ENCODE measurements at places on chromosomes 2 and 18.
A peak's percentile ranks its signal among the peaks of the same experiment; 100 is the strongest.

- DNase-seq = no peak
These were observed 449.0 kb upstream of the ID2 start for GRCh38 chr2:8232871-8233270.

DNA sequence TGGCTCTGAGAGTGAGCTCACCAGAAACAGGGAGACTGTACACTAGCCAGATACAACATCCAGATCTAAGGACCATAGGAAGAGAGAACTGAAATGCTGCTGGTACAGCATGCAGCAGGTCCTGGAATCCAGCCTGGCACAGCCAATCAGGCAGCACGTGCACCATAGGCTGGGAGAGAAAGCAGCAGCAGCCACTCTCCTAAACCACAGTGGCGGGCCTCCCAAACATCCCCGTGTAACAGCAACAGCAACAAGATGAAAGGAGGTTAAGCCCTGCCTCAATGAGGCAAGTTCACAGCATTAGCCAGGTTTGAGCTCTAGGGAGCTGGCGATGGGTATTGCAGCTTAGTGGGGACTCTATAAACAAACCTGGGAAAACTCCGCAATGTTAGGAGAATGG lies 192.0 kb downstream of the EPHA4 start:
- no peak for DNase-seq

GRCh38 chr18:73101977-73102376 lies 234.2 kb upstream of the NETO1 start:
- no peak for DNase-seq

GRCh38 chr18:77254711-77255405 lies 5.2 kb downstream of the GALR1 start:
- no peak for DNase-seq

DNA sequence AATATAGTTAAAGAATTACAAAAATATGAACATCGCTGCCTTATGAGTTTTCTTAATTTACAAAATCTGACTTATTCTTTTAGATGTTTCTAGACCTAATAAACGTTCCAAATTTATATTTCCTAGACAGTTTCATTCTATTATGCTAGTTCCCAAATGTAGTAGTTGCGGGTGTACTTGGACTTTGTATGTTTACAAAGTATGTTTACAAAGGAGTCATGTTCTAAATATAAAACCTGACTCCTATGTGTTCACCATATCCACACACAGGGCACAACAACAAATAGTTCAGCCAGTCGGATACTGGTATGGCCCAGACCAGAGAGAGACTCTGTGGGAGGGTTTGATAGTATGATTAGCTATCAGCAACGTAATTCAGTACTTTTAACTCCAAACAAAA lies 230.7 kb downstream of the KCNH7 start:
- DNase-seq = no peak

DNA sequence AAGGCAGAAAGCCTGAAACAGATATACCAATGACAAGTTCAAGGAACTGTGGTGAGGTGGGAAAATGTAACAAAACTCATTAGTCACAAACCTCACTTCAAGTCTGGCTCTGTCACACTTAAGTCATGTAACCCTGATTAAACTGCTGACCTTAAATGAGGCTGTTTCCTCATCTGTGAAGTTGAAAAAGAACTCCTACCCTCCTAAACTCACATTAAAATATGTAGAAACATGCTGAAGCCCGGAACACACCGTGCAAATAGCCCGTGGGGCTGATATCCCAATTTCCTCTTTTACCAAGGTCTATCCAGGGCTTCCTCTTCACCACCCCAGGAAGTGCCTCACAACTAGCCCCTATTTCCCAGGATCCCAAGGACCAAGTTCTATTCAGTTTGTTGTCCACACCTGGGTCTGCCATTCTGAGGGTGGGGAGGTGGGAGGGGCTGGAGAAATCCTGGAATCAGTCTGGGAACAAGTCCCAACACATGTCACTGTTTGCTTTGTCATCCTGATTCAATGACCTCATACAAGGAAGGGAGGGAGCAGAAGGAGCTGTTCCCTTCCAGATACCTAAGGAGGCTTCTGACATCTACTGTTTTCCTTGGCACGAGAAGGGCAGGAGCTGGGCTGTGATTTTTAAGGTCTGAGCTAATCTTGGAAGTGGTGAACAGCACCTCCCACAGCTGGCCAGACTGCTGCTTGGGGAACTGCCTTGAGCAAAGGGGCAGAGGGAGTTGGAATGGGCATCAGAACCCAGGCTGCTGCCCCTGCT lies 42.3 kb downstream of the SLC4A1AP start:
- no peak for DNase-seq

- DNase-seq = peak; percentile 91
These were observed 37.0 kb downstream of the NIFK start for GRCh38 chr2:121699421-121700333.

GRCh38 chr2:73253400-73253799 lies 19.3 kb downstream of the CCT7 start:
- DNase-seq = no peak

DNA sequence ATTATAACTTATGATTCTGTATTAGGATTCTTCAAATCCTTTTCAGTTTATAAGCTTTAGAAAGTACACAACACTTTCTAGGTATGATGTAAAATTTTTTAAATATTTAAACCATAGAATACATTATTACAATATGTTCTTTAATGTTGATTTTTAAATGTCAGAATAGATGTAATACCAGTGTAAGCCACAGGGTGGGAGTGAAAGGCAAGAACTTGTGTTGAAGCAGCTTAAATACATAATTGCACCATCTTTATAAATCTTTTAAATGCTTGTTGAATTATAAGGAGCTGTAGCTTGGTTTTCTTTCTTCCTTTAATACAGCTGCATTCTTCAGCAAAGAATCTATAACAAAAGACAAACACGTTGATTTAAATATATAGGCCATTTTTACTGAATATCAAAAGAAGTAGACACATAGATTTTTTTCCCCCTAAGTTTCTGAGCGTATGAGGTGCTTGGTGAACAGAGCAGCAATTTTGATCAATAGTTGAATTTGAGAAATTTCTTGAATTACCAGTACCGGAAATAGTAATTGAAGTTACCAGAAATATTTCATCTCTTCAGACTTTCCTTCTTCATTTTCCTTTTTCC lies 63.0 kb downstream of the TANK start:
- no peak for DNase-seq

- DNase-seq = peak; percentile 49
These were observed 2.8 kb upstream of the GAD1 start for GRCh38 chr2:170813611-170814532.

GRCh38 chr2:165959371-165959770 lies 5.8 kb upstream of the TTC21B start:
- no peak for DNase-seq

DNA sequence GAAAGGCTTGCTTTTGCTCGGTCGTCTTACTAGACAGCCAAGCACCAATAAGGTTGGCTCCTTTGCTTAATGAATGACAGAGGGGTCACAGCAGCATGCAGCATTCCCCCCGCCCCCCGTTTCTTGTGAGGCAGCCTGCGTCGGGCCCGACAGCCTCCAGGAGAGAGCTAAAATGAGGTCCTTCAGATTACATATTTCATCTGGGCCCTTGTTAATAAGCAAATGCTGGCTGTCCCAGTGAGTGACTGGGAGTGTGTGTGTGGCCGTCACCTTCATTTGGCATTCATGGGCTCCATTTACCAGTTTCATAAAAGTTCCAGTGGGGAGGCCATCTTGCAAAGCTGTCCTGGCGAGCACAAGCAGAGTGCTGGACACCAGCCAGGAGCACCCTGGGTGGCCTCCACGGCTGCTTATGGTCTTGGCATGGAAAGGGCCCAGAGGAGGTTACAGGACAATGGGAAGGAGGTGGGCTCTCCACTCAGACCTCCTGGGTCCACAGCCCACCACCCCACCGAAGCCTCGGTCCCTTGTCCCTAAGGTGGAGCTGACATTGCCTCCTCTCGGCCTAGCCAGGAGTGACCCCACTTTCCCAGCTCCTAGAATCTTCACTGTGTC lies 37.2 kb downstream of the ODC1 start:
- DNase-seq = no peak

DNA sequence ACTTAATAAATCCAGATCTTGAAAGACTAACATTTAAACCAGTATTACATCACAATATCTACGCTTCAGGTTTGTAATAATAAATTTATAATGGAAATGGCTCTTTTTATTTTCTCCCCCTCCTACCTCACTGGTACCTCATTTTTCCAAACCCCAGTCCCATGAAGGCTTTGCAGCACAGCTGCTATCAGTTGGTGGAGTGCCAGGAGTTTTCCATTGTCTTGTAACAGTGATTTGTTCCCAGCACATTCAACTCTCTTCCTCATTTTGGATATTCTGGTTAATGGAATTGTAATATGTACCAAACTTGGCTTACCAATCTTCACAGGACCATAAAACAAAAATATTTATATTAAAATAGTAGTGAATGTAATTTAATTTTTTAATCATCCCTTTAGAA lies 91.2 kb downstream of the VRK2 start:
- no peak for DNase-seq

- no peak for DNase-seq
These were observed 108.2 kb upstream of the TWIST2 start for GRCh38 chr2:238739668-238740067.

DNA sequence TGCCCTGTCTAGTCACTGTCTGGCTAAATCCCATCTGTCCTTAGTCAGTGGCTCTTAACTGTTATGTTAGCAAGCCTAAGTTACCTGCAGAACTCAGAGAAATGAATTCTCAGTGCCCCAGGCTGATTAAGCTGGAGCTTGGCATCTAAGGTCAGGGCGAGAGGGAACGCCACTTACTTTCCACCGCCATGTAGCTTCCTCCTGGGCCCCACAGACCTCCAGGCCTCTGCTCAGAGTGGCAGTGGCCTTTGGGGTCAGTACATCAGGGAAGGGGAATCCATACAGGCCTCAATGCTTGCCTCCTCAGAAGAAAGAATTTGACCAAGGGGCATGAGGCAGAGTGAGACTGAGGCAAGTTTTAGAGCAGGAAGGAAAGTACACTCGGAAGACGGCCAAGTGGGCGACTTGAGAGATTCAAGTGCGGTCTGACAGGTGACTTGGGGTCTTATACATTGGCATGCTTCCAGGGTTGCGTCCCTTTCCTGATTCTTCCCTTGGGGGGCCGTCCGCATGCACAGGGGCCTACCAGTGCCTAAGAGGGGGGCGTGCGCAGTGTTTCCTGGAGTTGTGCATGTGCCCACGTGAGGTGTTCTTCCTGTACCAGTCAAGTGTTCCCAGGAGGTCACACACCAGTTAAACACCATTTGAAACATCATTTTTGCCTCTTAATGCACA lies 64.1 kb downstream of the EMILIN2 start:
- no peak for DNase-seq

- DNase-seq = peak; percentile 18
These were observed 121.9 kb downstream of the HDAC4 start for GRCh38 chr2:239278941-239279365.

DNA sequence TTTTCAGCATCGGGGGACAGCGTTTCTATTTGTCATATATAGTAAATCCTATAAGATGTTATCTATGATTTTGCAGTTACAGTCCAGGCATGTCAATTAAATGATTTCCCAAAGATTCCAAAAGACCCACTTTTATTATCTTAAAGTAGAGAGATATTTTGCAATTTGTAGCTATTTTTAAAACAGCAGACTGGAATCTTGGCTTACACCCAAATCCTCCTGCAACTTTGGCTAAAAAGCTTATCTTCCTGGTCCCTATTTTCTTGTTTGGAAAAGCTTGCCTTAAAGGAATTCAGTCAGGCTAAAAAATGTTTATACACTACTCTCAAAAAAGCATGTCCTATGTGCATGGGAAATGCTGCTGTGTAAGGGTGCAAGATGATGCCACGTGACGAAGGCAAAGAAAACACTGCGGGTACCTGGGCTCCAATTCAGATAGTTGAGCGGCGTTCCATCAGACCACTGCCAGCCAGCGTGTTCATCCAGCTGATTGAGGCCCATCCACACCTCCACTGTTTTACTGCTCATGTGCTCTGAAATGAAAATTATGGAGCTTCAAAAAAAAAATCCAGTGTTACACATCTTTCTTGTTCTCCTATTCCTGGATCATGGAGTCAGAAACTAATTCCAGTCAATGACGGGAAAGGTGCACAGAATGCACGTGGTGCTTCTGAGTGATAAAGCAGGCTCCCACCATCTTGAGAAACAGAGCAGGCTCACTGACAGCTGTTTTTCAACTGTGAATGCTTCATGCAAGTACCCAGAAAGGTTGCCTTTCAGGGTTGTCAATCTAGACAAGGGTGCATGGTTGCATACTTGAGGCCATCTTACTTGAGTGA lies 33.8 kb downstream of the PLA2R1 start:
- no peak for DNase-seq

DNA sequence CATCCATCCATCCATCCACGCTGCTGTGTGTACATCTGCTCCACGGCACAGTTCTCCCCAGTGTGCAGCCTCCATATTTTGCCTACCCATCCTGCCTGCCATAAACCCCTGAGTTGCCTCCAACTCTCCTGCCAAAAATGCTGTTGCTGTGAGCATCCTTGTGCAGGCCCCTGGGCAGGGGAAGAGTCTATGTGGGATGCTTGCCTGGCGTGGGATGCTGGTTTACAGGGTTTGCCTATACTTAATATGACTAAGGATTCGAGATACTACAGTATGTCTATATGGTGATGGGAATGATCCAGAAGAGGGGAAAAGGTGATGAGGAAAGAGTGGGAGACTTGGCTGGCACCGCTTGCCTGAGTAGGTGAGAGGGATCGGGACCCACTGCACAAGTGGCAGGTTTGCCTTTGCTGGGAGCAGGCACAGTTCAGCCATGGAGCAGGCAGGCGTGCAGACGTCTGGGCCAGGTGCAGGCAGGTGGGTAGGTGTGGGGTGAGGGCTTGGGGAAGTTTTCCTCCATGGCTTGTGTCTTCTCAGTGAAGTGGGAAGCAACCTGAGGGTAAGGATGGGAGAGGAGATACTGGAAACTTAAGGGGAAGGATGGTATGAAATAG lies 30.2 kb upstream of the FAHD2A start:
- DNase-seq = no peak

GRCh38 chr2:165601928-165602521 lies 132.5 kb downstream of the CSRNP3 start:
- DNase-seq = no peak

DNA sequence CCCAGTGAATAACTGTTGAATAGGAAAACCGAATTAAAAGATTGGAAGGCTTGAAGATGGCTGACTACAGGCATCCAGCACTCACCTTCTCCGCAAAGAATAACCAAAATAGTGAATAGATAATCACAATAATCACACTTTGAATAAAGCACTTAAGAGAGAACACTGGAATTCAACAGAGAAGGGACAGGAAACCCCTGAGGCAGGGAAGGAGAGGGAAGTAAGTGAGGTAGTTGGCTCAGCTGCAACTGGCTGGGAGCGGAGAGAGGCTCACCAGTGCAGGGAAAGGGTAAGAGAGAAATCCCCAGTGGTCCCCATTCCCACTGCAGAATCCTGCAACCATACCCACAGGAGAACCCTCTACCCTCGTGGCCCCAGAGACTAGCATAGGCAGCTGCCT lies 246.6 kb upstream of the NCKAP5 start:
- no peak for DNase-seq

- no peak for DNase-seq
These were observed 56.9 kb downstream of the E2F6 start for GRCh38 chr2:11408959-11409571.

DNA sequence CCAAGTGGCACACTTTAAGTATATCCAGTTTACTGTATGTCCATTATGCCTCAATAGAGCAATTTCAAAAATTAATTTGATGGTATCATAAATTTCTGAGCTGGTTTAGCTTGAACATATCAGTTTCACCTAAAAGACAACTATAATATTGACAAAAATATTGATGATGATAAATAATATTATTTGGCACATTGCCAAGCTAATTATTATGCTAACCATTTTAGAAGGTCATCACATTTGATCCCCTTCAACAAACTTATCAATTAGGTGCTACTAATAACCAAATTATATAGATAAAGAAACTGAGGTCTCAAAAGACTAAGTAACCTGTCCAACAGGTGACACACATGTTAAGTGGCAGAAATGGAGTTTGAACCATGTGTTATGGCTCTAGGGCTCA lies 26.9 kb upstream of the UBE2E3 start:
- DNase-seq = no peak

Measured in activated CD4-positive, alpha-beta T cell treated with anti-CD3 and anti-CD28 coated beads for 48 hours (primary cell).